ENCODE measurements at places on chromosomes 7 and 10.

- DNase-seq, result no peak
Measured at GRCh38 chr10:23457632-23458417, 18.9 kb downstream of the OTUD1 start.

DNA sequence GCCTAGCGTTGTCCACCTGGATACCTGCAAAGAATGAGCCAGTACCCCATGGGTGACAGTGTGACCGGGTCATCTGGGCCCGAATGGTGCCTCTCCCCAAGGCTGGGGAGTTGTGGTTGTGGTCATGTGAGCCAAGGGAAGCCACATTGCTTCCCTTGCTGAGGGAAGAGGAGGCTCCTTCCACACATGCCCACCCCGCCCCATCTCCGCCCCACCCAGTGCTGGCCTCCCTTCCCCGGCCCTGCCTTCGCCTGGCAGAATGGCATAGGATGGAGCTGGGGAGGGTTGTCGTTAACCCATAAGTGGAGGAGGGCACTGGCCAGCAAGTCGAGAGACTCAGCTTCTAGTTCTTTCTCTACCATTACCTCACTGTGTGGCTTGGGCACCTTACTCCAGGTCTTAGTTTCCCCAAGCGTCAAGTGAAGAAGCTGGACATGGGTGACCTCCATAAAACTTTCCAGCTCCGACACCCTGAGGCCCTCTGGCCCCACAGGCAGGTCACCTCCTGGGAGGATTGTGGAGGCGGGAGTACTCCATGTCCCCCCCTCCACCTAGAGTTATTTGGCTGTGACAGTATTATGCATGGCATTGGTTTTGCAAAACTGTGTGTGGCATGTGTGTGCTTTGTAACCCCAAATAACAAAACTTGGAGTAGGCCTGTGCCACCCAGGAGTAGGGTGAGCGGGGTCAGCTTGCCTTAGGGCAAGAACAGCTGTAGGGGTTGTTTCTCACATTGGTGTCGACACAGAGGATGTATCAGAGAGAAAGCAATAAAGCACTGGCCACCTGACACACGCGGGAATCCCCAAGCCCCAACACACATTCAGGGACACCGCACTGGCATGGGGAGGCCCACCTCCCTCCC, 90.5 kb upstream of the MACROH2A2 start:
- no peak for DNase-seq

GRCh38 chr7:50273870-50274269, 30.6 kb upstream of the IKZF1 start:
- no peak for DNase-seq

DNA sequence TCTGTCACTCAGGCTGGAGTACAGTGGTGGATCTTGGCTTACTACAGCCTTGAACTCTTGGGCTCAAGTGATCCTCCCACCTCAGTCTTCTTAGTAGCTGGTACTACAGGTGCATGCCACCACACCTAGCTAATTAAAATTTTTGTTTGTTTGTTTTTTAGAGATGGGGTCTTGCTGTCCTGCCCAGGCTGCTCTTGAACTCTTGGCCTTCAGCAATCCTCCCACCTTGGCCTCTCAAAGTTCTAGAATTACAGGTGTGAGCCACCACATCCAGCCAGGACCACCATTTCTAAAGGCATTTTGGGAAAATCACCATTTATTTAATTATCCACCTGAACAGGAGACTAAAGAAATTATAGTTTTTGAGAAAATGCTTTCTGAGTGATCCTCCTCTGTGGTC, 252.3 kb downstream of the PRPF18 start:
- no peak for DNase-seq

GRCh38 chr10:127880557-127880956, 12.2 kb downstream of the CLRN3 start:
- no peak for DNase-seq

DNA sequence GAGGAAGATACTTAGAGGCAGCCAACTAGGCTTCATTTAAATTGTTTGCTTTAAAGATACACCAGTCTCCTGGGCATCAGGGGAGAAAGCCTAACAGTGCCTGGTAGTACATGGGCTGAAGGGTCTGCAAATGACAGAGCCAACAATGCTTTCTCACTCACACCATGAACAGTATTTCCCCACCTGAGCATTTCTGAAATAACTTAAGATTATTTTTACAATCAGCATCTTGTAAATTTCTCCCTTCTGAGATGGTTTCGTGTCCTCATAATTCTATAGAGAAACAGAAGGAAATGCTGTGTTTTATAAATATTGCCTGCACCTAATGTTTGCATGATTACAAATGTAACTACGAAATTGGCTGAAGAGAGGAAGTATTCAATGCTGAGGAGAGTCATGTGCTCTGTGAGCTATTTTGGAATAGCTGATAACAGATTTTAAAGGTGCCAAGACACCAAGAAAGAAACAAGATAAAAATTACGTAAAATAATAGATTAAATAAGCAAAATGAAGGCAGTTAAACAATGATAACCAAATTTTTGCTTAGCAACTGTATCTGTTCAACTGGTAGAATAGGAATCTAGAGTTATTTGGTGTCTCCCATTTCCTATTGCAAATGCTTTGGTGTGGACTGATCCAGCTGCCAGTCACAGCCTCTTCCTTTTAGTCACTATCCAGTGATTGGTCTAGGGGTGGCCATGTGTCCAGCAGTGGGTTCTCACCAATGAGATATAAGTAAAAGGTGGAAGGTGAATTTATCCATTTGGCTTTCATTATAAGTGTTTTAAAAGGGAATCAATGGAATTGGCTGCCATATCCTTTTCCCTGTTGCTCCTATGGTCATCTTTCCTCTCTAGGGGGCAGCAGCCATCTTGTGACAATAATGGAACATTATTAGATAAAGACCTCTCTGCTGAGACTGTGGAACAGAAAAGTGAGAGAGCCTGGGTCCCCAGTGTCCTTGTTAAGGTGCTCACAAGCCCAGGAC, 167.9 kb upstream of the SLC26A5 start:
- DNase-seq, result no peak

- no peak for DNase-seq
Measured at GRCh38 chr7:28378574-28379149, 33.7 kb upstream of the CREB5 start.

GRCh38 chr7:87223666-87224065, 4.1 kb upstream of the TMEM243 start:
- no peak for DNase-seq

DNA sequence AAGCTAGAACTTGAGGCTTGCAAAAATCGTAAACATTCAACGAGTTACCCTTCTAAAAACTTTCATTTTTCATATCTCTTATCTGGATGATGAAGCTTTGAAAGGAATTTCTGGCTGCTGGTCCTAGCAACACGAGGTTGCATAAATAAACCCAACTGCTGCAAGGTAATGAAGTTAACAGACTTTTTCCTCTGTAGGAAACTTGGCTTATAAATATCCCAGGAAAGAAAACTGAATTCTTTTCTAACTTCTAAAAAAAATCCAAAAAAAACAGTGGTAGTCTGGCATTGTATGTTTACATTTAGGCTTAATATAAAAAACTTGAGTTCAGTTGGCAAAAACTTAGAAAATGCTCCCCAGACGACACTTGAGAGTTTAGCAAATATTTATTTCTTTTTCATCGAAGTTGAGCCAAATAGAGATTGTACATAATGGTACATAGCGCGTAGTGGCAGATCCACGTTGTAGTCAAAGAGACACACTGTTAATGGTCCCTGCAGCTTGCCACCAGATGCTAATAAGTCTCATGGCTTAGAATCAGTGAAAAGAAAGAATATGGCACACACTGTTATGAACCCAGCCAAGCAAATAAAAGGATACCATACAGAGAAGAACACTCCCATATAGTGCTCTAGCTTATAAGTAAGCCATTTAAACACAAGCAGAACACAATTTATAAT, 200.3 kb upstream of the PCLO start:
- DNase-seq, result no peak

DNA sequence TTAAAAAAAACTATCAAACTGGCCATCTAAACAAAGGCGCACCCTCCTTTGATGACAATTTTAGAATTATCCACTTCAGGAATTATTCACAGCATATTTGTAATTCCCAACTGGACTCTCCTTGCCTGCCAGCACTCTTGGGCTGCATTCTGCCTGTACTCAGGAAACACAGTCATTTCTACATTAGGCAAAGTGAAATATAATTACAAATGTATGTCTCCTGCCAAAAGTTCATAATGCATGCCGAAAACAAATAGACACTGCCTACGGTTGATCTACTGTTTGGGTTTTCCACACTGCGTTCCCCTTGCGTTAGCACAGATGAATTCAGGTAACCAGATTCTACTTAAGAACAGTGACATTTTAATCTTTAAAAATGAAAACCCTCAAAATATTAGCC, 1.9 kb downstream of the HGF start:
- DNase-seq, result no peak

DNA sequence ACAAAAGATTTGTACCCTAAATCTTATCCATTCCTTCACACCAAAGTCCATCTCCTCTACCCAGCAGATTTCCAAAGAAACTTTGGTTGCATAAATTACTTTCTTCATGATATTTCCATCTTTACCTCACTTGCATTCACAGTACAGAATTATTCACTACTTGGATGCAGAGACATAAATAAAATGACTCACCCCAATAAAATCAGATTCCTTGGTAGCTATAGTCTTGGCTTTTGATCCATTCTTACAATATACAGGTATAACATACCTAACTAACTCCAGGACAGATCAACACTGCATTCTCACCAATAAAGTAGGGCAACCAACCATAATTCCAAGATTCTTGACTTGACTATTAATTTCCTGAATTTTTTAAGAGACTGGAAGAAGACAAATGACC, 815.1 kb downstream of the MAGI2 start:
- DNase-seq, result no peak

DNA sequence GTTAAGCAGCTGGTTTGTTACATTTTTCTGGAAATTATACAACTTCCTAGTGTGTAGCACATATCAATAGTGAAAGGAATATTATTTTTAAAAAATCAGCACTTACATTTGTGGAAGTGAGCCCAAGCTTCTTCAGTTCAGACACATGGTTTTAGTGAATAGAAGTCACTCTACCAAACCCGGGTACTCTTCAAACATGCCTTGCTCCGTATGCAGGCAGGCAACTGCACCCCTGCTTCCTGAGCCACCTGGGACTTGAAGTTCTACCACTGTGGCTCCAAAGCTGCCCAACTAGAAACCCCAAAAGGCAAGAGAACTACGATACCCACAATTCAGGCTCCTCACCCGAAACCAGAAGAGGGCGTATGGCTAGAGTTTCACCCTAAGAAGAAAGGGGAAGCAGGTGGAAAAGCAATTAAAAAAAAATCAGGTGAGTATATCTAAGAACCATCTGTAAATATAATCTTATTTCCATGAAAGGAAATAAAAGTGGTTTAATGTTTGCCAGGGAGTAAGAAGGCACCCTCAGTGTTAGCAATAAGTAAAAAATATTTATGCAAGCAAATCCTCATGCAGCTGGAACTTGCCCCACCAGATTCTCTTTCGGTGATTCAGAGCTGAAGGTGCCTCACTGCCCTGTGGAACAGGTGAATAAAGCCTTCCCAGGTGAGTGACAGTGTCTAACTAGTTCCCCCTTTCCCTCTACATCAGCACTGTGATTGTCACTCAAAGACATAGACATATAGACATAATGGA, at the start of gene MACC1:
MACC1 (minus strand) TSS at position 192 of the 756 bp plus-strand sequence. CDS start 55,522 bp downstream, outside the sequence.
- DNase-seq, result no peak

GRCh38 chr7:116692401-116693308, 20.7 kb downstream of the MET start:
- DNase-seq, result no peak

DNA sequence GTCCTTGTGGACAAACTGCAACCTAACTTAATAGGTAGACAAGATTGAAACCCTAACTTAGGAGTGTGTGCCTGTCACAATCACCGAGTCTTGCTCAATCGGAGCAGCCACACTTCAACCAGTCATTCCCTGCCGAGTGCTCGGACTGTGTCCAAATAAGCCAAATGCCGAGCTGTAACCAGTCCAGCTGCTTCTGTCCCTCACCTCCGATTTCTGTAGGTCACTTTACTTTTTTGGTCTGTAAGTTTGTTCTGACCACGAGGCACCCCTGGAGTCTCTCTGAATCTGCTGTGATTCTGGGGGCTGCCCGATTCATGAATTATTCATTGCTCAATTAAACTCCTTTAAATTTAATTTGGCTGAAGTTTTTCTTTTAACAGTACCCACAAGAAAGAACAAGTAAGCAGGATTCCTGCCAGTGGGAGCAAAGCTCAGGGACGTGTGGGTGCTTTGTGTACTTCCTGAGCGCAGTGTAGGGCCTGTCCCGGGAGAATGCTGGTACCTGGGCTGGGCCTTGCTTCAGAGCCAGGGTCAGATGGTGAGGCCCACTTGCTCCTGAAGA, 140.1 kb downstream of the ACTR3B start:
- no peak for DNase-seq

DNA sequence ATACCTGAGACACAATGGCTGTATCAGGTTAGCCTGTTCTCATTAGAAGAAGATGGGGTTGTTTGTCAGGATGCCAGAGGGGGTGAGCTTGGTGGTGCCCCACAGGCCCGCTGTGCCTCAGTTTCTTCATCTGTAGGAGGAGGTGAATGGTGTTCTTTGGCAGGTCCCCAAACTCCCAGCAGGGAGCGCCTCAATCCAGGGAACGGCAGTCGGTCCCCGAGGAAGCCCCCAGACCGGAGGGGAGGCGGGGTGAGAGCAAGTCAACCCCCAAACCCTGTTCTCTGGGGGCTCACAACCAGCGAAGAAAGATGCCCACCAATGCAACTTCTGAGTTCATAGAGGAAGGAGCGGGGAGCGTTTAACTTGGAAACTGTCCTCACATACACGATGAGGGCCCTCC, 16.0 kb downstream of the C10orf105 start:
- no peak for DNase-seq

GRCh38 chr10:106502641-106503040, 661.9 kb downstream of the SORCS1 start:
- no peak for DNase-seq

- no peak for DNase-seq
Measured at GRCh38 chr7:514651-515598, 4.7 kb downstream of the PDGFA start.

GRCh38 chr10:1199897-1200721, 143.9 kb downstream of the WDR37 start:
- DNase-seq, result no peak

DNA sequence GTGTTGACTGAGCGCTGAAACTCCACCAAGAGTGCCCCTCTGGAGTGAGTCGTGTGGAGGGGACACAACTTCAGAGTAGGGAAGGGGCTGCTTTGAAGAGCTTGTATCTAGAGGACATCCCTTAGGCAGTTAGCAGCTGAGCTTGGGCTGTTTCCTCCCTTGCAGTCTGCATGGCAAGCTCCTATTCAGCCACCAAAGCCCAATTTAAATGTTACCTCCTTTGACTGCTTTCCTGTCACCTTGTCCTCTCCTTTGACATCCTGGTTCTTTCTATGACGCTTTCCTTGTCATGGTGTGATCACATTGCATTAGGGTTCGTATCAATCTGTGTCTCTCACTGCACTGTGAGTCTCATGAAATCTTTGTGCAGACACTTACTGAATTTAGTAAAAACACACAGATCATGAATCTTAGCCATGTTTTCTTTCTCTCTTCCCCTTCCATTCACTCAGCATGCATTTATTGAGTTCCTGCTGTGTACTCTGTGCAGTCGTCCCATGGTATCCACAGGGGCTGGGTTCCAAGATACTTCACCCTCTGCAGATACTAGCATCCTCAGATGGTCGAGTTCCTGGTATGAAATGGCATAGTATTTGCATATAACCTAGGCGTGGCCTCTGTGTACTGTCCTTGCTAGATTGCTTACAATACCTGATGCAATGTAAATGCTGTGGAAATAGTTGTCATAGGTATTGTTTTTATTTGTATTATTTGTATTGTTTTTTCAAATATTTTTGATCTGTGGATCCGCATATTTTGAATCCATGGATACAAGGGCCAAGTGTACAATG, 228.5 kb downstream of the CCDC3 start:
- DNase-seq, result no peak

GRCh38 chr10:14624600-14624999, 150.1 kb downstream of the FAM107B start:
- no peak for DNase-seq

GRCh38 chr7:28807396-28807994, 150.6 kb downstream of the TRIL start:
- DNase-seq, result no peak
